ENCODE measurements at places on chromosomes 16 and 17.
A peak's percentile ranks its signal among the peaks of the same experiment; 100 is the strongest.

GRCh38 chr16:86740906-86741799 lies 162.8 kb downstream of the FOXL1 start:
- peak; percentile 62 for DNase-seq

GRCh38 chr17:40024901-40025300 lies 9.7 kb downstream of the CSF3 start:
- peak; percentile 44 for DNase-seq

- no peak for DNase-seq
Observed at GRCh38 chr17:56431736-56432135, 161.8 kb upstream of the NOG start.

- DNase-seq = no peak
Observed at GRCh38 chr16:5031601-5032000, 2.1 kb downstream of the NAGPA start.

DNA sequence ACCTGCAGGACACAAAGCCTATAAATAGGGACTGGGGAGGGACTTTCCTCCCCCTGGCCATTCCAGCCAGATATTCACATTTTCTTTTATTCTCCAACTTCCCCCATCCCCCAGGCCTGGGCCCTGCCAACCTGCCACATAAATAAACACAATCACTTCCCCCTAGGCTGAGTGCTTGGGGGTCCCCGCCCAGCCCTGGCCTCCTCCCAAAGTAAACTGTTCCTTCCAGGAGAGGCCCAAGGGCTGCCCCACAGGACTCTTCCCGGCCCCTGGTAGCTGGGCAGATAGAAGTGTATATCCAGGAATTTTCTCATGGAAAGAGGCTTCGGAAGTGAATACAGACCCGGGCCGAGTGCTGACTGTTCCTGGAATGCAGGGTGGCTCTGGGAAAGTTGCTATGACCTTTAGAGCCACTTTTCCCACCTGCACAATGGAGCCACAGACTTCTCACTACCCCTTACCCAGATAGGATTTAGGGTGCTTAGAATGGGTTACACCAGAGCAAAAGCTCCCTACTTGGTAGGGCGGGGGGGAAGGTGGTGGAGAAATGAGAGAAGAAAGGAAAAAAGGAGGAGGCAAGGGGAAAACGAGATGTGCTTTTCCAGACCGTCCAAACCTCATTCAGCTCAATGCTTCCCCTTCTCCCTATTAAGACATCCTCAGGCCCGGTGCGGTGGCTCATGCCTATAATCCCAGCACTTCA lies 8.5 kb downstream of the CSF3 start:
- DNase-seq = no peak

DNA sequence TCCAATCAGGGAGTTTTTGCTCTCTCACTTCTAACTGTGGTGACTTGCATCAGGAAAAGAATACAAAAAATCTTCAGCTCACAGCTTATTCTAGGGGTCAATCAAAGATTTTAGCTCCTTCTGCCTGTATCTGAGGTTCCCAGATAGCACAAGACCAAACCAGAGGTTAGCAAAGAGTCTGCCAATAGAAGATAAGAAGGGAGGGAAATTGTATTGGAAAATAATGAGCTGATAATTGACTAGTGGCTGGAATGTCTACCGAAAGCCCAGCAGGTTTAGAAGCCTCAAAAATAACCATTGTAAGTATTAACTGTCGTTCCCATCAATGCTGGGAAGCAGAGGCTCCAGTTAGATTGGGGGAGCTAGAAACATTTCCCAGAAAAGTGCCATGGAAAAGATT lies 26.3 kb downstream of the HS3ST3A1 start:
- DNase-seq = no peak
